ENCODE measurements at places on chromosomes 1 and 21. TPM values are rescaled to one million over a fixed set of nuclear protein-coding genes. Genes with fewer than 3 reads are reported as not detected.

HES3 gene
- total RNA-seq: not detected

BOLA1 gene
- 9.3 TPM for total RNA-seq

EVA1B gene
- total RNA-seq: 131 TPM

S100A3 gene
- 1.7 TPM for total RNA-seq

OR10Z1 gene
- not detected for total RNA-seq

FAM167B gene
- total RNA-seq: 0.98 TPM

PLA2G2F gene
- total RNA-seq: not detected

OR6K3 gene
- not detected for total RNA-seq

IVL gene
- total RNA-seq: not detected

Measured in smooth muscle cell of the pulmonary artery (primary cell).